Hepatic stellate cell (primary cell): ENCODE measurements at places on chromosomes 12 and 14.

DNA sequence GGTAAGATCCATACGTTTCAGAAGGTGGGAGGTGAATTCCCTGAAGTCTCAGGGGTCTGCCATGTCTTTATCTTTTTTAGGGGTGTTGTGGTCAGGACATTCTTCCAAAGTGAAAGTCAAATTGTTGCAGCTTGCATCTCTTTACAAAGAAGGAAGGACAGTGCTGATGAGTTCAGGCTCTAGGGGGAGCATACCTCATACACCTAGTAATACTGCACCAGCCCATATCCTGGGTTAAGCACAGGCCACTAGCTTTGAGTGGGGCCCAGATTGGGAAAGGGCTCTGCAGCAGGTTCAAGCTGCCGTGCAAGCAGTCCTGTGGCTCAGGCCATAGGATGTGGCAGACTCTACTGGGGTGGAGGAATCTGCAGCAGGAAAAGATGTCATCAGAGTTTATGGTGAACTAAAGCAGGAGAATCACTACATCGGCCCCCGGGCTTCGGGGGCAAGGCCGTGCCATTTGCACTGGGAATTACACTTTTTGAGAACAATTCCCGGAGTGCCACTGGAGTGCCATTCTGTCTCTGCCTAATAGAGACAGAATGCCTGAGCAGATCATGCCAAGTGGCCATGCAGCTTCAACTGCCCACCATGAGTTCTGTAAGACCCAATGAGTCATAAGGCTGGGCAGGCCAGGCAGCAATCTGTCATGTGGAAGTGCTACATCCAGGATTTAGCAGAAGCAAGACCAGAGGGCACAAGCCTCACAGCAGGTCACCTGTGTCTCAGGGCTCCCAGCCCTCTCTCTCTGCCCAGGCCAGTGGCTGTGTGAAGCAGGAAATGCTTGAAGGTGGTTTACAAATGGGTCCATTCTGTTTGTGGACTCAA, 32.3 kb downstream of the DIO3 start:
- DNase-seq, result peak; percentile 7

DNA sequence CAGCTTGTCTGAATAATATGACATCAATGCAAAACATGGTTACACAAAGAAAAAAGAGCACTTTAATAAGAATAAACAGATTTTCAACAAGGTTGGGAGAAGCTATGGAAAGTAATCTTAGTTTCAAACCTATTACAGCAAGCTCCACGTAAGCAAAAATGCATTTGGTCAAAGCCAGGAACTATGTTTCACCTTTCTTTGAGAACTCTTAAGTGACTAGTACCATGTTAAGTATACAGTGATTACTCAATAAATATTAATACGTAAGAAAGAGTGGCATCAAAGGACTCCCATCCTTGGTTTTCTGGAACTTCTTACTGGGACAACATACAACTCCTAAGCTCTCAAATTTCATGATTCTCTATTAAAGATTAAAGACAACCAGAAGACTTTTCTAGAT, 80.7 kb downstream of the ABCC9 start:
- DNase-seq, result no peak

GRCh38 chr12:115444346-115444745, 760.4 kb upstream of the TBX3 start:
- DNase-seq, result no peak

- no peak for DNase-seq
Observed at GRCh38 chr14:56953884-56954283, 143.6 kb upstream of the OTX2 start.

GRCh38 chr12:132834181-132834711, 5.6 kb upstream of the GOLGA3 start:
- DNase-seq, result no peak

DNA sequence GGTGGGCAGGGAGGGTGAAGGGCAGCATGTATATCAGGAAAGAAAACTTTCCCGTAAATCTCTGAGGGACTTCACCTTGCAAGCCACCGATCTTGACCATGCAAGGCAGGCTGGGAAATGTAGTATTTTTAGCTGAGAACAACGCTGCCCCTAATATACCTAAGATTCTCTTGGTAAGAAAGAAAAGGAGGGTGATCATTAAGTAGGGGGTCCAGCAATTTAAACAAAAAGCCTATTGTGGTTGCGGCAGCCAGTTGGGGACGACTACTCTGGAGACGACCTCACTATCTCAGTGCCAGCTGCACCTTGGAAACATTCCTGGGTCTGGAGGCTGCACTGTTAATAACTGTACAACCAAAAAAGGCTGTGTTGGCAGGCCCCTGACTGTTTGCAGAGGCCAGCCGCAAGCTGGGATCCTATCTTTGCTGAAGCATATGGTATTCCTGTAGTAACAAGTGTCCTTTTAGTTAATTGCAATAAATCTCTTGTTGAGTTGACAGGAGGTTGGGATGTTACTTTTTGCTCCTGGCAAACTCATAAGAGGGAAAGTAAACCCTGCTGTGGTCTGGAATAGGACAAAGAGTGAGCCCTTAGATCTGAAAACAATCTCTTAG, 6.4 kb downstream of the APOLD1 start:
- no peak for DNase-seq

GRCh38 chr14:20343862-20344220, 406 bp downstream of the PARP2 start:
- no peak for DNase-seq

DNA sequence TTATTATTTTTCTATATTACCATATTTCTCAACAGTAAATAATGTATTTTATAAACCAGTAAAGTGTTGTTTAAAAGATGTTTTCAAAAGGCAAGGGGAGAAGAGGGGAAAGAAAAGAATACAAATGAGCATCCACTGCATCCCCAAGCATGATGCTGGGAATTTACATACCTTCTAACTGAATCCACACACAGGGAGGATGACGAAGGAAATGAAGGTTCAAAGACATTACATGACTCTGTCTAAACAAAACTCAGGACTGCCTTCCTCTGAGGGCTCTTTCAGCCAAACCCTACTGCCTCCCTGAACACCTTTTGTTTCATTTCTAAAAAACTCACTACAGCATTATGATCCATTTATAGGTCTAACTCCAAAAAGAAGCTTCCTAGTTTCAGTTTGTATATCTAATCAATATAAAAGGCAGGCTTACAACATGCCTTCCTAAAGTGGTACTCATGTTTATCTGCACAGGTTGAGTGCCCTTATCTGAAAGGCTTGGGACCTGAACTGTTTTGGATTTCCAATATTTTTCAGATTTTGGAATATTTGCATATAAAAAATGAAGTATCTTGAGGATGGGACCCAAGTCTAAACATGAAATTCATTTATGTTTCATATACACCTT, 30.3 kb downstream of the DICER1 start:
- no peak for DNase-seq

GRCh38 chr12:56029166-56029519, 8.3 kb downstream of the IKZF4 start:
- DNase-seq, result peak; percentile 40

DNA sequence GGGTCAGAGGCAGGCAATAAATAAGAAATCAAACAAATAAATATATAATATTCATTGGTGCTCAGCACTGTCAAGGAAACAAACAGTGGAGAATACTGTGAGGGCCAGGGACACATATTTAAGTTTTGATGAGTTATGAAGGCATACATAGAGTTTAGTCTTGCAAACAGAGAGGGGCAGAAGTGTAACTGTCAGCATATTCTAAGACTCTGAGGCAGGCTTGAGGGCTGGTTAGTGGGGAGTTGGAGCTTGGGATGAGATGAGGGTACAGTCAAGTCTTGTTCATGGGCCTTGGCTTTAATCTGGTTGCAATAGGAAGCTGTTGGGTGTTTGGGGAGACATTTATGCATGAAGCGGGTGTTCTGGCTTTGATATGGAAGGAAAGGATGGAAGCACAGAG, 78.9 kb downstream of the PELI2 start:
- no peak for DNase-seq

DNA sequence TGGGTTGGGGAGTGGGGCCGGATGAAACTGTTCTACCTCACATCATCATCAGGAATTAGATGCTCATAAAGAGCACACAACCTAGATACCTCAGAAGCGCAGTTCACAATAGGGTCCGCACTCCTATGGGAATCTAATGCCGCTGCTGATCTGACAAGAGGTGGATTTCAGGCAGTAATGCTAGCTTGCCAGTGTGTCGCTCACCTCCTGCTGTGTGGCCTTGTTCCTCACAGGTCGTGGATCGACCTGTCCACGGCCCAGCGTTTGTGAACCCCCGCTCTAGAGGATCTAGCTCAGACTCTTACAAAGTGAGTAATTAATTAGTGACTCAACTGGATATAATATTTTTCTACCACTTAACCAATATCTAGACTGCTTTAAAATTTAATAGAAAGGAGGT, 5.8 kb downstream of the PPP1R12A start:
- DNase-seq, result no peak
